ENCODE measurements at places on chromosomes 5 and 9. TPM values are rescaled to one million over a fixed set of nuclear protein-coding genes. Genes with fewer than 3 reads are reported as not detected.

Gene MAMDC2
- not detected for total RNA-seq

Gene GLE1
- total RNA-seq: 50.3 TPM

Gene WNK2
- total RNA-seq: 0.05 TPM

Gene PCDHGC5
- not detected for total RNA-seq

Gene PKD2L2
- not detected for total RNA-seq

Gene PRDM9
- total RNA-seq: not detected

Gene PCDHA2
- total RNA-seq: not detected

Gene GAS1
- 0.25 TPM for total RNA-seq

Gene WNT8A
- not detected for total RNA-seq

Gene PAEP
- total RNA-seq: not detected

Gene NFIL3
- total RNA-seq: 100 TPM

Gene HEMGN
- total RNA-seq: 0.83 TPM

Gene FGF10
- not detected for total RNA-seq

Gene LCN2
- total RNA-seq: not detected

Gene SLC36A2
- total RNA-seq: not detected

Measured in activated CD4-positive, alpha-beta memory T cell treated with anti-CD3 and anti-CD28 coated beads, Interleukin-2, amount 10 ng/mL, durations not matched to agents 7 days and 5 days (primary cell).